Activated naive CD8-positive, alpha-beta T cell treated with anti-CD3 and anti-CD28 coated beads for 36 hours (primary cell): ENCODE measurements at places on chromosomes 3 and 15. TPM values are rescaled to one million over a fixed set of nuclear protein-coding genes. Genes with fewer than 3 reads are reported as not detected.

DNA sequence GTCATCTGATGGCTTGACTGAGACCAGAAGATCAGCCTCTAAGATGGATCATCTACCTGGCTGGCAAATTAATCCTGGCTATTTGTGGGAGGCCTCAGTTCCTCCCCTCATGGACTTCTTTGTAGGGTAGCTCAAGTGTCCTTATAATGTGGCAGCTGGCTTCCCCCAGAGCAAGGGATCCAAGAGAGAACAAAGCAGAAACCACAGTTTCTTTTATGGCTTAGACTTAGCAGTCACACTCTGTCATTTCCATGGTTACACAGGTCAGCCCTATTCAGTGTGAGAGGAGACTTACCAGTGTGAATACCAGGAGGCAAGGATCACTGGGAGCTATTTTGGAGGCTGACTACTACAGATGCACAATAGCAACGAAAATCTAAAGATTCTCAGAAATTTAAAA lies 15.3 kb upstream of the ARL14 start:
- no peak for DNase-seq

DNA sequence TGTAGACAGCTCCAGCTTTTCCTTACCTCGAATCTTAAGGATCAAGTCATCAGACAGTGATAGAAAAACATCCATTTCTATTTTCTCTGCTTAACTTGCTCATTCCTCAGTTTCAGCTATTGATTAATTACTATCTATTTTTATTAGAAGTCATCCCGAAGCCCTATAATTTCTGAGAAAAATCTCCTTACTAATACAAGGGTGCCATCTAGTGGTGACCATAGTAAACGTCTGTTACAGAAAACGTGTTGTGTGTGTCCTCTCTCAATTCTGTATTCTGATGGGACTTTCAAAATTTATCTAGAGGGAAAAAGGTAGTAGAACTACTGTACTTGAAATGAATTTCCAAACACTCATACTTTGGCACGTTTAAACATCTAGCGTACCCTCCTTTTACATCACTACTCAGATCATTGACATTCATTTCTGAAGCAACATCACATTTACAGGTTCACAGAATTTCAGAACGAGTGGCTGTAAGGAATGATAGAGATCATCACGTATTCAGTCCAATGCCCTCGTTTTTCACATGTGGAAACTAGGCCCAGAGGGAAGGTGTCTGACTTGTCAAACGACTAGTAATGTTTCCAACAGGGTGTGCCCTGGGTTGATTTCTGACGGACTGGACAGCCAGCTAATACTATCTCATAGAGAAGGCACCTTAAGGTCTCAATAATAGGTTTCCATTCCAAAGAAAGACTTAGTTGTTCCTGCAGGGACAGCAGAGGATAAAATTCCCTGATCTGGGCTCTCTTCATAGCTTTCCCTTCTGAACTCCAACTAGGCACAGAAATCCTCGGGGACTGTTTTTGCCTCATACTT lies 25.6 kb downstream of the HACD2 start:
- DNase-seq = no peak

- DNase-seq = no peak
Measured at GRCh38 chr15:34987609-34988026, 469 bp downstream of the ZNF770 start.

C3orf20 gene
- not detected for total RNA-seq
